Suppressor macrophage treated with lipopolysaccharide for 4 hours (primary cell): ENCODE measurements at places on chromosomes 4 and X.

- DNase-seq, result no peak
Measured at GRCh38 chrX:134930501-134930900, 60.3 kb upstream of the SMIM10 start.

- DNase-seq, result peak; percentile 39
Measured at GRCh38 chrX:132615391-132616131, 126.7 kb upstream of the MBNL3 start.

DNA sequence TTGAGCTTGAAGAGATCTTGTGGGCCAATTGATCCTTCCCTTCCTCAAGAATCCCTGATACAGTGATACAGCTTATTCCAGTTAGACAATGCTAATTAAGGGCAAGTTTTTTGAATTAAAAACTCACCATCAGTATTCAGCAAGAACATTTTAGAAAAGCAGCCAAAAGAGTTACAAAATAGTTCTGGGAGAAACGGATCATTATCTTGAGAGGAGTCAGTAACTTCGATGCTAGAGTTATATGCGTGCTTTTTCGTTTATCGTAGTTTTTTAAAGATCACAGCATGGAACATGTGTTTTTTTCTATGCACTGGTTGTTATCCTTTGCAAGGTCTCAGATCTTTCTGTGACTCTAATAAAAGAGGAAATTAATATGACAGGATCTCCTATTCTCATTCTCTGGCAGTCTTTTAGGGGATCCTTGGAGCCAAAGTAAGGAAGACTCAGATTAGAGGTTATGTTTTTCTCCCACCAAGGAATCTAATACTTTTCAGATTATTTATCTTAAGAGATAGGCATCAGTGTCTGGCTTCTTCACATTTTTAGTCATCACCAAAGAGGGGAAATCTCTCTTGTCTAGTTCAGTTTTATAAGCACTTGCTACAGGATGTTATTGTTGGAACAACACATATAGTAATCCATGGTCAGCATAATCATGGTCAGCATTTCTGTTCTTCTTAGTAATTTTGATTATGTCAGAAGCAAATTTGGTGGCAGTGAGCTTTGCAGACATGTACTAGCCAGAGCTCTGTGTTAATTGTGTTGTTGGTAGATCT lies 109.7 kb downstream of the PDLIM5 start:
- DNase-seq, result no peak

DNA sequence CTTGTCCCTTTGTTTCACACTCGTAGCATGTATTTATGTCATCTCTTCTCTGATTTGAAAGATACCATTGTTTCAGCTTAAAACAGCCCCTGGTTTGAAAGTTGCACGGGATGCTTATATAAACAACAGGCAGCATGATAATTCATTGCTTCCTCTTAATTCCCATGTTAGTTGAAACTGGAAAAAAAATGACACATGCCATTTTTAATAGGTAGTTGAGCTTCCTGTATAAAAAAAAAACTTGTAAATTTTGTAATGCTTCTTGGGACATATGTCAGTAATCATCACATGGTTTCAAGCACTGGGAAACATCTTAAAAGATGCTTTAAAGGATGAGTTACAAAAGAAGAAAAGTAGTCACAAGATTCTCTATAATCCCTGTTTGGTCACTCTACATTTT lies 243.0 kb downstream of the PALLD start:
- peak; percentile 76 for DNase-seq

DNA sequence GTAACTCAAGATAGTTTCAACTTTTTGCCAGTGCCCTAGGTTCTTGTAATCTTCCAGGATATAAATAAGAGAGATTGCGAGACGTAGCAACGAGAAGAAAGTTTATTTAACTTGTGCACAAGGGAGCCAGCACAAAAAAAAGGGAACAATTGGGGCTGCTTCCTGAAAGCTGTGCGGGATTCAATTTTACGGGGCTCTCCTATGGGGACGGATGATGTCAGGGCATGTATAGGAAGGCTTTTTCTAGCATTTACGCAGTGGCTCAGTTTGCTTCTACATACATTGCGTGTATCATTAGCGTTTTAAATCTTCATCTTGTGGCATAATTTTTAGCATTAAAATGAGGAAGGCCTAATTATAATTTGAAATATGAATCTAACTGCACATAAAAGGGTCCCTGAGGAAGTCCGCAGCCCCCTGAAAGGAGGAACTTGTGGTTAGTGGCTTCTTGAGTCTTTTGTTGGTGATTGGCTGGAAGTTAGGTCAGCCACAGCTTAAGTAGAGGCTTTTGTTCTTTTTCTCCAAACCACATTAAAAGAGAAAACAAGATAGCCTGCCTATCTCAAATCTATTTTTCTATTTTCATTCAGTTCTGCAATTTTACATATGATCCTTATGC lies 668.2 kb upstream of the NDST4 start:
- peak; percentile 55 for DNase-seq
